ENCODE measurements at places on chromosomes 5 and 9.

DNA sequence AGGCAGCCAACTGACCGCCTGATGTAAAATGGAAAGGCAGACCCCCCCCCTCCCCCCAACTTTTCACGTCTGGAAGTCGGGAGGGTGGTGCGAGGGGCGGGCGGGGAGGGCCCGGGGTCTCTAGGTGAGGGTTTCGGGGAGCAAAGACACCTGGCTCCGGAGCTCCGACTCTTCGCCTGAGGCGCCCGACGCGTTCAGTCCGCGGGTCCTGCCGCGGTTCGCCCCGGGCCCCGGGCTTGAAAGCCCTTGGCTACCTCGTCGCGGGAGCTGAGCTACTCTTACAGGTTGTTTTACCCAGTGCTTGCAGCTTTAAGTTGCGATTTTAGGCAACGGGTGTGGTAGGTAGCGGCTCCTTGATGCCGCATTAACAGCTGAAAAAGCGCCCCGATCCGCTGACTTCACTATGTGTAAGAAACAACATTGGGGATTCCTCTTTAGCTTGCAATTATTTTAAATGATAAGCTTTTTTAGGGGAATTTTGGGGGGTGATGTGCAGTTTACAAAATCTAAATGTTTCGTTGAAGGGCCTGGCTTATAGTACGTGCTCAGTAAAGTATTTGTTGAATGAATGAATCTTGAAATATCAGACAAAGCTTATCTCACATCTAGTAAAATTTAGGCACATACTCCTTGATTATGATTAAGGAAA is 722 bp downstream of the CDC42SE2 start:
- DNase-seq: peak; percentile 92

DNA sequence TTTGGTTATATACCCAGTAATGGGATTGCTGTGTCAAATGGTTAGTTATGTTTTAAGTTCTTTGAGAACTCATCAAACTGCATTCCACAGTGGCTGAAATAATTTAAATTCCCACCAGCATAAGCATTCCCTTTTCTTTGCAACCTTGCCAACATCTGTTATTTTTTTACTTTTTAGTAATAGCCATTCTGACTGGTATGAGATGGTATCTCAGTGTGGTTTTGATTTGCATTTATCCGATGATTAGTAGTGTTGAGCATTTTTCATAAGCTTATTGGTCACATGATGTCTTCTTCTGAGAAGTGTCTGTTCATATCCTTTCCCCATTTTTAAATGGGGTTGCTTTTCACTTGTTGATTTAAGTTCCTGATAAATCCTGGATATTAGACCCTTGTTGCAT is 435.7 kb upstream of the RIOK2 start:
- DNase-seq: no peak

DNA sequence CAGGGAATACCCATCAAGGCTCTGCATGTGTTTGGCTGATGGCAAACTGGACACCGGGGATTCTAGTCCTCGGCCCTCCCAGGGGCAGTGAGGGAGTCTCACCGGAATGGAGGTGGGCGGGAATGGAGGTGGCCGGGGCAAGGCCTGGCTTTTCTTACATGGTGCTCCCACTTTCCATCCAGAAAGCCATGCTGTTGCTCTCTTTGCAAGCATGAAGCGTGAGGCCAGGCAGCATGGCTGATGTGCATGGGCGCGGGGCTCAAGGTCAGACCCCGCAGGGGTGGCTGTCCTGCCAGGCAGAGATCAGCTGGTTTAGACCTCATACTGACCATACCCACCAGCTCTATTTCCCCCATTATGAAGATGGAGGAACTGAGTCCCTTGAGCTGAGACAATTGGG is 108.0 kb upstream of the PHYKPL start:
- no peak for DNase-seq

DNA sequence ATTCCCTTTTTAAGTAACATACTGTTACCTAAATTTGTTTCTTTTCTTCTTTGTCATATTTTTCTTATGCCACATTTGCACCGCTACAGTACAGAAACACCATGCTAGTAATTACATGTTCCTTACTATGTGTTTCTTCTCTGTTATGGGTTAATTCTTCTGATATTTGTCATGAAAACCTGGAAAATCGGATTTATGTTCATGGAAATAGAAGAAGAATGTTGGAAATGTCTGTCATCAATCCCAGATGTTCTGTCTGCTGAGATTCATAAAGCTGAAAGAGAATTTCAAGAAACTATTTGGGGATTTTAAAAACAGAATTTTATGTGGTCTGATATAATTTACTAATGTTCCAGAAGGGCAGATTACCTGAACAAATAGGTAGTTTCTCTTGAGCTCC is 305.2 kb upstream of the NREP start:
- DNase-seq: no peak

DNA sequence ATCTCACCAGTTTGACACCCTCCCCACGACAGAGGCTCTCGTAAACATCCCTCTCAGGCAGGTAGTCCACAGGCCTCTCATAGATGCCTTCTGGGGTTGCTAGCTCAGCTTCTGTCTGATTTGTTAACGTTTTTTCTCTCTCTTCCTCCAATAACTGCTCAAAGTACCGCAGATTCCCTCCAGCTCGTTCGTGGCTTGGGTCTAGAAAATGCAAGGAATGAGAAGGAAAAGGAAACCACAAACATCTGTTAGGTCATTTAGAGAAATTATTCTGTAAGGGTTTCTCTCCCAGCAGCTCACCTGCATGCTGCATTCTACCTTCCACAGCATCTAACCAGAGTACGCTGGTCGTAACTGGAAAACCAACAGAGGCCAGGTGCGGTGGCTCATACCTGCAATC is 18.5 kb downstream of the P4HA2 start:
- no peak for DNase-seq

DNA sequence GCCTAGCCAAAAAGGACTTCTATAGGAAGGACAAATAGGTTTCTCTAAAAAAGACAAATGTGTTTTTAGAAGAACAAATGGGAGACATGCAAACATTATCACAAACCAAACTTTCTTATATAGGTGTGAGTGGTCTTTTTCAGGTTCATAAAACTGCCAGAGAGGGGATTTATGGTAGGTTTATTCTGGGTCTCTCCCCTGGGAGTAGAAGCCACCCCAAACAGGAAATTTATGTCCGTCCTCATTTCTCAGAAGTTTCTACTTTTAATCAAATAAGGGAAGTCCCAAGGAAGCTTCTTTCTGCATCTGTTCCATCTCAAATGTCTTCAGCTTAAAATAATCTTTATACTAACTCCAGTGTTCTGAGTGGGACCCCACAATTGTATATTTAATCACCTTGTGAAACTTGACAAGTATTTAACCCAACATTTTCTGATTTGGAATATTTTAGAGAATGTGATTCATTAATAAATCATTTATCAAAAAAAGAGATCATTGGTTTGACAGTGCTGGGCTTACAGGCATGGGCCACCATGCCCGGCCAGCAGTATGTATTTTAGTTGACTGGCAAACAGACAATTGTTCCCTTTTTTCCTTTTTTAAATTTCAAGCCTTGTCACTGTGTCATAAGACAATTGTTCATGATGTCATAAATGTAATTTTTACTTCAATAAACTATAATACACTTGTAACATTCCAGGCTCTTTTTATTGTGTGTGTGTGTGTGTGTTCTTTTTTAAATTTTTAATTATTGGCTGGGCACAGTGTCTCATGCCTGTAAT is 44.6 kb upstream of the GLDC start:
- DNase-seq: no peak

GRCh38 chr5:135993880-135994636 is 34.7 kb upstream of the TGFBI start:
- DNase-seq: no peak

- no peak for DNase-seq
These were observed 7.0 kb downstream of the XRCC4 start for GRCh38 chr5:83084336-83084735.

GRCh38 chr5:78295035-78295961 is 800 bp upstream of the AP3B1 start:
- peak; percentile 86 for DNase-seq

DNA sequence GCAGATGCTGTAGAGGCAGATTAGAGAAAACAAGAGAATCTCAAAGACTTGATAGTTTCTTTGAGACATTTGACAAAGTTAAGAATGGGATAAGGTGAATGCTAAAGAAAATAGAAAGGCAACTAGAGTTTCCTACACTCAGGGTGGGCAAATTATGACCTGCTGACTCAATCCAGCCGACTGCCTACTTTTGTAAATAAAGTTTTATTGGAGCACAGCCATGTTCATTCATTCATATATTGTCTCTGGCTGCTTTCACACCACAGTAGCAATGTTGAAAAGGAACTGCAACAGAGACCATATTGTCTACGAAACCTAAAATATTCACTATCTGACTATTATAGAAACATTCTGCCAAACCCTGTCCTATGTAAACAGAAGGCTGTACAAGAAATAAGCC is 37.6 kb upstream of the TARS1 start:
- DNase-seq: no peak

DNA sequence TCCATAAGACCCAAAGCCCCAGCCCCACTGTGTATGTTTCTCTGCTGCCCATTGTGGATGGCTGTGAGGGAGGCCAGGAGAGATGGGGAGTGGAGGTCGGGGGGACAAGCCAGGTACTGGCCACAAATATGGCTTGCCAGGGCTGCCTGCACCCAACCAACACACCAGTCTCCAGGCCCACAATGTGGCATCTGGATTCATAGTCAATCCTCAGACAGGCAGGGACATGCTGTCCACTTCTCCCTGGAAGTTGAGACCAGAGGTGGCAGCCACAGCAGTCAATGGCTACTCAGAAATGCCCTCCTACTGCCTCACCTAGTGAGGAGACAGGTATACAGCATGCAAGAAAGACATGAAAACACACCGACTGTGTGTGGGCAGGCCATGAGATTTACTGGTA is 61.2 kb upstream of the SLC25A51 start:
- no peak for DNase-seq
